NCI-H524 (cell line): ENCODE measurements at places on chromosomes 3 and 15.

DNA sequence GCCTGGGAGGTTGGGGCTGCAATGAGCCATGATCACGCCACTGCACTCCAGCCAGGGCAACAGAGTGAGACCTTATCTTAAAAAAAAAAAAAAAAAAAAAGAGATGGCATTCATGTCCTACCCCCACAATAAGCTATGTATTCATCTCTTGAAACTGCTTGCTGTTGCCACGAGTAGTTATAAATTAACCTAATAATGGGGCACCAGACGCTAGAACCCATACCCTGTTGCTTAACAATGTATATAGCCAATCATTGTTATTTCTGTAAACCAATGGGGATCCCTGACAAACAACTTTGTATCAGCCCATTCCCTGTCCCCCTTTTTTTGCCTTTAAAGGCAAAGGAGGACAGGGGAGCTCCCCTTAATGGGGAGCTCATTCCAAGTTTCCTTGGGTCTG, 2.8 kb upstream of the LACTB start:
- no peak for DNase-seq

DNA sequence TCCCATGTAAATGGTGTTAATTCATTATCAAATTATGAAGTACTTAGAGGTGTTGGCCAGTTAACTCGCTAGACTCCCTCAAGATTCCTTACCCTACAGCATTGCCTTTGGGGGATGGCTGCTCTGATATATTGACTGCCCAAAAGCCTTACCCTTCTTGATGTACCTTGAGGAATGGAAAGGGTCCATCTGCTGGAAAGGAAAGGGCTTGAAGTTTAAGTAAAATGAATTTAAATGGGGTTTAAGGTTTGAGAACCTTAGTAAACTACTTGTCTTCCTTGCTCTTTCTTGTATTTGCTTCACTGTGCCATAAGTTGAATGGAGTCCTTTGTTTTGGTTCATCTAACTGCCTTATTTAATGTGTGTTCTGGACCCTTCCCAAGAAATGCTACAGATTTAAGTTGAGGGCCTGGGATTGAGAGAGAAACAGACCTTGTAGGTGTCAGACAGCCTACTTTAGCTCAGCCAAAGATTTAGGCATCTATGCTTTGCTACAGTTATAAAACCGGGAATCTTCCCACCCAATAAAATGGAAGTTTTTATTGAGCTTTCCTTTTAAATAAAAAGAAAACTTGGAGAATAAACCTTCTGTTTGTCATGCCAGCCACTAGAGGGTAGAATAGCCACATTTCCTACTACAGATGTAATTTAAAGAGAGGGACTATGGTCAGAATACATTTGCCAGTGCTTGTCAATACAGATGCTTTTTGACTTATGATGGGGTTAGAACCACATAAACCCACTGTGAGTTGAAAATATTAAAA, 25.3 kb downstream of the CMSS1 start:
- peak; percentile 56 for DNase-seq

DNA sequence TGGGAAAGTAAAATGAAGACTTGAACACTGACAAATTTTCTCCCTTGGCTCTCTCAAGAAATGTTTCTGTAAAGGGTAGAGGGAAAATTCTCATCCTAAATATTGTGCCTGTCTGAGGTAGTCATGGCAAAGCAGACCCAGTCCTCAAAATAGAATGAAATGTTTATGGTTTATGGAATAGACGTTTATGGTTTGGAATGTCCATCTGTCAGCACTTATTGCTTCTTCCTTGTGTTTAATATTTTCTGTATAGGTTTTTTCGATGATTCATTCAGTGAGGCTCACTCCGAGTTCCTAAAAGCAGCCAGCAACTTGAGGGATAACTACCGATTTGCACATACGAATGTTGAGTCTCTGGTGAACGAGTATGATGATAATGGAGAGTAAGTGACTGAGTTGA, 13.9 kb downstream of the ELL3 start:
- DNase-seq = no peak

- peak; percentile 48 for DNase-seq
Observed at GRCh38 chr3:56042326-56042951, 425.8 kb downstream of the ERC2 start.

DNA sequence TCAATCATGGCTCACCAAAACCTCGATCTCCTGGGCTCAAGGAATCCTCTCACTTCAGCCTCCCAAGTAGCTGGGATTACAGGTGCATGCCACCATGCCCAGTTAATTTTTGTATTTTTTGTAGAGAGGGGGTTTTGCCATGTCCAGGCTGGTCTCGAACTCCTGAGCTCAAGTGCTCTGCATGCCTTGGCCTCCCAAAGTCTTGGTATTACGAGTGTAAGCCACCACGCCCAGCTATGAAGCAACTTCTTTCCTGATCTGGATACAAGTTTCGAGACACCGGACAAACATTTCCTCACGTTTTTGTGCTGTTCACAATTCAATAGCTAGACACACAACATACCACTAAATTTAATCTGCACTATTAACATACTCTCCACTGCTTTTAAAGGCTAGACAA, 3.4 kb upstream of the SYNM start:
- DNase-seq = no peak

DNA sequence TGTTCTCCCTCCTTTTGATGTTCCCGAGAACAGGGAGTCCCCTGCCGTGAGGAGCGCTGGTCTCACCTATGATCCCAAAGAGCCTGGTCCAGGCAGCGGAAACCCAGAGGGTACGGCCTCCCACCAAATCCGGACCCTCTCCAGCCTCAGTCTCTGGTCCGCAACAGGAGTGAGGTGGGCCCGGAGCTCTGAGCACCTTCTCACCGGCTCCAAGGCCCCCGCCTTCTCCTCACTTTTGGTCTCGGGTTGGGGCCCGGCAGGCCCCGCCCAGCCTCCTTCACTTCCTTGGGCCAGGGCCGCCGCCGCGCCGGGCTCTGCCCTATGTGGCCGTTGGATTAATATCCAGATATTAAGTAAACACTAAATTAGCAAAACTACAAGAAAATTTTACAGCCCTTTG, 5.7 kb upstream of the SKOR1 start:
- DNase-seq = no peak

GRCh38 chr15:56077081-56077480, 83.7 kb upstream of the NEDD4 start:
- peak; percentile 71 for DNase-seq

DNA sequence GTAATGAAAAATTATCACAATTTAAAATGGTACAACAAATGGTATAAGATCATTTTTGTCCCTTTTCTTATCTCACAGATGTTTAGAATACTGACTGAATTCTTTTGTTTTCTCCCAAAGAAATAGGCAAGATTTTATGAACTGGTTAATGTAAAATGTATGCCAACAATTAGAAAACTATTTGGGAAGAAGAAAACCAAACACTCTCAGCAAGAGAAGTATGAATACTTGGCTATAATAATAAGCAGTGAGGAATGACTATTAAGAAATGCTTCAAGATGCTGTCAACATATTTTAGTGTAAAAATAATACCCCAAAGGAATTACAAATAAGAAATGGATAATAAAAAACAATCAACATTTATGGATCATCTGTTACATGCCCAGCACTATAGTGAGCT, 18.5 kb downstream of the SHQ1 start:
- DNase-seq = no peak

- no peak for DNase-seq
Observed at GRCh38 chr3:14274999-14275961, 96.7 kb downstream of the LSM3 start.

DNA sequence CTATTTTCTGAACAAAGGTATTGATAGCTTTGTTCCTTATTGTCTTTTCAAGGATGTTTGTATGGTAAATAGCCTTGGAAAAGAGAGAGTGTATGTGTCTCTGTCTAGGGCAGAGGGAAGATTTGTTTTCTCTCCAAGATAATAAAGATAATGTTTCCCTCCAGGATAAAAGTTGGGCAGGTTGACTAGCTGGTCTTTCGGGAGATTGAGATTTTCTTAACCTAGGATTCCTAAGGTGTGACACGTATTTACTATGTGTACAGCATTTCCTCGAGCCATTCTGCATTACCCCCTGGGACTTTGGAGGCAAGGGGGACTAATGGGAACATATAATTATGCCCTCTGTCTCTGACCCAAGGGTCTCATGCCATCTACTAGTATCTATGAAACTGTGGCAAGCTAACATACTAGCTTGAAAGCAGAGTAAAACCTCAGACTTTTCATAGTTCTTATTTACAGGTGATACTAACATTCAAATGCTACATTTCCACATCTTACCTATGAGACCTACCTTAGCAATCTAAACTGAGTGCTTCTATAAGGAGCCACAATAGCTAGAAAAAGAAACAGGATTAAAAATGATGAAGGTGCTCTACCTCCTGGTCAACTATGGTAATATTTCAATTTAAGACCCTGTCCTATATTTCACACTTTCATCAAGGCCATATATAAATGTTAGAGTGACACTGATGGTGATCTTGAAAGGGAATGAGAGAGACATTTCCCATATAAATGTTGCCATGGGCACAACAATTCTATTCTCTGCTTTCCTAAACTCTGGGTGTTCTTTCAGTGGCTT, 252.9 kb upstream of the CBLB start:
- peak; percentile 11 for DNase-seq

GRCh38 chr3:136617198-136617597, 135.0 kb downstream of the STAG1 start:
- no peak for DNase-seq

DNA sequence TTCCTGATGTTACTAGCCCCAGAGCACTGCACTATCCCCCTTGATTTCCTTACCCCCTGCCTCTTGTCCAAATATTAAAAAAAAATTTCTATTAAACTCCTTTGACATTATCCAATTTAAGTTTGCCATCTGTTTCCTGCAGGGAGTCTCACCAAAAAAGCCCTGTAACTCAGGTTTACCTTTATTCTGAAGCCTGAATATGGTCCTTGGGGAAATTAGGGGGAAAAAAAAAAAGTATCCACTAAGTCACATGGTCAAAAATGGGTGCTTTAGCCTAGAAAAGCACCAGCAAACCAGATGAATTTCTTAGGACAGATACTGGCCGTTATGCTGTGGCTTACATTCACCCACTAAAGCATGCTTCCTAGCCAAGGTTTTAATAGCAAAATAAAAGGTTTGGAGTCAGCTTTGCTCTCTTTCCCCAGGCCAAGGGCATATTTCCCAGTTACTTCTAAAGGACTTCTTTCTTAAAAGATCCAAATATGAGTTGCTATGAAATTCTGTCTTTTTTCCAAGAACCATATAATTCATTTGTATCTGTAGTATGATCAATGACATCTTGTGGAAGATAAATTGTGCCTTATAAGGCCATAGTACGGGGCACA, 394.9 kb downstream of the LSAMP start:
- DNase-seq = no peak

DNA sequence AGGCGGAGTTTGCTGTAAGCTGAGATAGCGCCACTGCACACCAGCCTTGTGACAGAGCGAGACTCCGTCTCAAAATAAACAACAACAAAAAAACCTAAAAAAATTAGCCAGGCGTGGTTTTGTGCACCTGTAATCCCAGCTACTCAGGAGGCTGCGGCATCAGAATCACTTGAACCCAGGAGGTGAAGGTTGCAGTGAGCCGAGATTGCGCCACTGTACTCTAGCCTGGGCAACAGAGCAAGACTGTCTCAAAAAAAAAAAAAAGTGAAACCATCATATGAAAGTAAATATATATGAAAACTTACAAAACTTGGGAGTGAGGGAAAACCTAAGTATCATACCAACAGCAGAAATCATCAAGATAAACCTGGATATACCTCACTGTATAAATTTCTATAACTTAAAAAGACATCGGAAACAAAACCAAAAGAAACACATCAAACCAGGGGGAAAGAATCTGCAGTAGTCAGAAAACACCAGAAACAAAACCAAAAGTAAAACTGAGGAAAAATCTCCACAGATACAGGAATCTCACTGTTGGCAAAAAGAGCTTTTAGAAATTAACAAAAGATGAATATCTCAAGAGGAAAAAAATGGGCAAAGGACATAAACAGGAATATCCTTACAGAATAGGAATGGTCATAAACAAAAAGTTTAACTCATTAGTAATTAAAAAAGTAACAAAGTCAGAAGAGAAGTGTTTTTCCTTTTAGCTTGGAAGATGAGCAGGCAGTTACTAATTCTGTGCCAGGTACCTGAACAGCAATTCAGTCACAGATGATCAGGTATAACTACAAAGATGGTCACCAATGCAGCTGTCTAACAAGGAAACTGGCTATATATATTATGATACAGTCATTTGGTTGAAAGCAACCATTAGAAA, 41.3 kb downstream of the ETV5 start:
- DNase-seq = no peak

DNA sequence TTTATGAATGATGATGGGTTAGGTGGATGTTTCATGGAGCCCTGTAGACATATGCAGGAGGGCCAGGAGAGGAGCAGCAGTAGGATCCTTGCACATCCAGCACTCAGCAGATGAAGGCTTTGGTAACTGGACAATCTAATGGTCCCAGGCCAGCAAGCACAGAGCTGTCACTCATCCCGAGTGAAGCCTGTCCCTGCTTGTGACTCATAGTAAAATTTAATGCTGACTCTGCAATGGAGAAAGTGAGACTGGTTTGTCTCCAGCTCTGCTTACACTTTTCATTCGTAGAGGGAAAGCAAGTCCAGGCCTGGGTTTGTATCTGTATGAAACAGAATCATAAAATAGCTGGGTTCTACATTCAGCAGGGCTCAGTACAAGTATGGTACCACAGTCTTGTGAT, 131.7 kb downstream of the DTWD1 start:
- no peak for DNase-seq

- DNase-seq = no peak
Observed at GRCh38 chr3:164208821-164209220, 869.5 kb downstream of the SI start.

DNA sequence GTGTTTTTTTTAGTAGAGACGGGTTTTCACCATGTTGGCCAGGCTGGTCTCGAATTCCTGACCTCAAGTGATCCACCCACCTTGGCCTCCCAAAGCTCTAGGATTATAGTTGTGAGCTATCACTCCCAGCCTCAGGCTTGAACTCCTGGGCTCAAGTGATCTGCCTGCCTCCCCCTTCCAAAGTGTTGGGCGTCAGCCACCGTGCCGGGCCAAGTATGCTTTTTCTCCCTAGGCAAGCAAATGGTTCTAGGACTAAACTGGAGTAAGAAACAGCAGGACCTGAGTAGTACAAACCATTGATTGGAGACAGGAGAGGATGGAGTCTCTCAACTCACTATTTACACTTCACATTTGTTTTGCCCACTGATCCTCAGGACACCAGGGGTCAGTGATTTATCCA, 4.6 kb upstream of the PTPN9 start:
- DNase-seq = no peak

- DNase-seq = no peak
Observed at GRCh38 chr15:27702581-27702980, 396.5 kb downstream of the OCA2 start.

DNA sequence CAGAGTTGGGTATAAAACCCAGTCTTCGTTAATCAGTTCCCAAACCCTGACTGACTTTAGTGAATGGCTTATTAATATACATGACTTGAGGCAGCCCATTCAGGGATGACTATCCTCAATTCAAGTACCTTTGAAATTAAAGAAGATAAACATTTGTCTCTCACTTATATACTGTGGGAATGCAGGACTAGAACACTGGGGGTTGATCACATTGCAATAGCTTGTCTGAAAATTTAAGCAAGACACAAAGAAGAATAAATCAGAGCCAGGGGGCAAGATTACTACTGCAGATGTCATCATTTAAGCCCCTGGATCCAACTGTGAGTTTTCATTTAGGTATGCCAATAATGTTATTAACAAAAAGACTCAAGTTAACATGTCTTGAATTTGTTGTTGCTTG, 647.7 kb downstream of the ZPLD1 start:
- DNase-seq = no peak

- DNase-seq = peak; percentile 44
Observed at GRCh38 chr15:85597155-85597815, 197.4 kb downstream of the KLHL25 start.
